NCI-H1930 (cell line): ENCODE measurements at places on chromosomes 3 and 15.

DNA sequence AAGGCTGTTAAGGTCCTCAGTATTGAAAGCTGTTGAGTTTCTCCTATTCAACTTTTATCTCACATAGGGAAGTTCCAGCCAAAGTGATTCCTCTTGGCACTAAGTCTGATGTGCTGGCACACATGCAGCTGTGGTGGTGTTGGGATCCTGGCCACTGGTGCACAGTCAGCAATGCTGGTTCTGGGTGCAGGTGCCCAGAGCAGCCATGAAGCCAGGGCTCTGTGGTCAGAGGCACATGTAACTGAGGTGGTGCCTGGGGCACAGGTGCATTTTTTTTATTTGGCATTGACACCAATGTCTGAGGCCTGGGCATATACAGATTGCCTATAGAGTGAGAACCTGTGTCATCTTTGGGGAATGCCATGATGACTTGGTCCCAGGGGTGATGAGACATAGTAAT lies 271.4 kb downstream of the POLQ start:
- no peak for DNase-seq

DNA sequence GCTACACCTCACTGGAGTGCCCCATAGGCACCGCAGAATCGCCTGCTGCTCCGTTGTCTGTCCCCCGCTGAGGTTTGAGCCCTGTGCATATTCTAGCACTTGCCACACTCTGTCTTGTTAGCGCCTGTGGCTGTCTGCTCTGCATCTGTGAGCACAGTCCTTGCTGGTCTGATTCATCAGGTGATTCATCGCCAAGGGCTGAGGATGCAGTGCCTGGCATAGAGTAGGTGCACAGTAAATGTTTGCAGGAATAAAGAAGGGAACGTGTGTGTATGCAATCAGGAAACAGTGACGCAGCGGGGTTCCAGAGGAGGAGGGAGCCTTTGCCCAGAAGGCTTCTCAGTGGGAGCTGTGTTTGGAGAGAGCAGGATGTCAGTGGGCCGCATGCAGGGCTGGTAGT lies 124.0 kb upstream of the PLXNA1 start:
- DNase-seq, result peak; percentile 48

- peak; percentile 74 for DNase-seq
Measured at GRCh38 chr15:47887241-47887800, 170.0 kb downstream of the SEMA6D start.

DNA sequence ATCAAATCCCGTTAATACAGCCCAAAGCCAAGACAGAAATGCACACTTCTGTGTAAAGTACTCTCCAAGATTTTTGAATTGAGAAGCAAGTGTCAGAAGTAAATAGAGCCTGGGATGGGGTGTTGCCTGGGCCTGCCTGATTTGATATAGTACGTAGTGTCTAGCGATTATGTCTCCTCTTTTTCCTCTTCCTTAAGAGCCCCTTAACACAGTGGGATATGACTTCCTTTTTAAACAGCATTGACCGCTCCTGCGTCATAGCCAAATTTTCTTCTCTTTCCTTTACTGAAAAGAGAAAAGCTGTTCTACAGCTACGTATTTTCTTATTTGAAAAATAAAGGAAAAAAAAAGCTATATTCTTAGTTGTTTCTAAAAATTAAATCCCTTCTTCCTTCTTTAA lies 97.7 kb downstream of the PLCL2 start:
- no peak for DNase-seq

DNA sequence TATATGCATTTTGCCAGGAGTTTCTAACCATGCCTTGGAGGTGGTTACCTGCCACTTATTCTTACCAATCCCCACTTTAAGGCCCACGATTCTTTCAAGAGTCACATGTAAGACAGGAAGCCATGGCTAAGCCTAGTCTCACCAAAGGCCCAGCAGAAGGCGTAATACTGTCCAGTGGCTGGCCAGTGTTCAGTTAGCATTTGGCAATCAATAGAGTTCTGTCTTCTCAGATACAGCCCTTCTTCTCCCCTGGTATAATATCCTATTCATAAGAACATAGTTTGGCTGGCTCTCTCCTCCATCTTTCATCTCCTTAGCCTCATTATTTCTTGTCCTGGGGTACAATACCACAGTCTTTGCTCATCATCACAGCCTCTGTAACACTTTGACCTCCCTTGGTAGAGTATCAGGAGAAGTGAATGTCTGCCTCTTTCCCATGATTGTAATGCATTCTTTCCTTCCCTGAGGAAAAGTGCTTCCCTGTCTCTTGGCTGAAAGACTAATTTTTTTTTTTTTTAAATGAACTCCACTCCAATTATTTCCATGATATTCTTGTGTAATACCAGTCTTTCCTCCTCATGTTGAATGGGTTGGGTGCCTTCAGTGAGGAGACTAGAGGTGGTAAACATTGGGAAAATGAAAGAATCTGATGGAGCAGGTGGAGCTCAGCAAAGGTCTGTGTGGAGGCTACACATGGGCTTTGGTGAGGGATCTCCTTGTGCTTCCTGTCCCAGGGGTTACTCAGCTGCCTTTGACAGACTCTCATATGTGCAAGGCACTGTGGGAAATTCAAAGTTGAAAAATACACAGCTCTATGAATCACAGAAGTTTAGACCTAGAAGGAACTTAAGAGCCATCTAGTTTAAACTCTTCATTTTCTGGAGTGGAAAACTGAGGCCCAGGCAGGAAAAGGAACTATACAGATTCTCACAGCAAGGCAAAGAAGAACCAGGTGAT lies 218.2 kb downstream of the P3H2 start:
- no peak for DNase-seq

GRCh38 chr3:162643245-162643644 lies 1146.6 kb downstream of the OTOL1 start:
- no peak for DNase-seq

- no peak for DNase-seq
Measured at GRCh38 chr3:128324911-128325592, 141.6 kb downstream of the DNAJB8 start.

- no peak for DNase-seq
Measured at GRCh38 chr3:179676081-179676480, 23.2 kb downstream of the USP13 start.

GRCh38 chr15:91926908-91927270 lies 73.4 kb downstream of the SLCO3A1 start:
- DNase-seq, result no peak

DNA sequence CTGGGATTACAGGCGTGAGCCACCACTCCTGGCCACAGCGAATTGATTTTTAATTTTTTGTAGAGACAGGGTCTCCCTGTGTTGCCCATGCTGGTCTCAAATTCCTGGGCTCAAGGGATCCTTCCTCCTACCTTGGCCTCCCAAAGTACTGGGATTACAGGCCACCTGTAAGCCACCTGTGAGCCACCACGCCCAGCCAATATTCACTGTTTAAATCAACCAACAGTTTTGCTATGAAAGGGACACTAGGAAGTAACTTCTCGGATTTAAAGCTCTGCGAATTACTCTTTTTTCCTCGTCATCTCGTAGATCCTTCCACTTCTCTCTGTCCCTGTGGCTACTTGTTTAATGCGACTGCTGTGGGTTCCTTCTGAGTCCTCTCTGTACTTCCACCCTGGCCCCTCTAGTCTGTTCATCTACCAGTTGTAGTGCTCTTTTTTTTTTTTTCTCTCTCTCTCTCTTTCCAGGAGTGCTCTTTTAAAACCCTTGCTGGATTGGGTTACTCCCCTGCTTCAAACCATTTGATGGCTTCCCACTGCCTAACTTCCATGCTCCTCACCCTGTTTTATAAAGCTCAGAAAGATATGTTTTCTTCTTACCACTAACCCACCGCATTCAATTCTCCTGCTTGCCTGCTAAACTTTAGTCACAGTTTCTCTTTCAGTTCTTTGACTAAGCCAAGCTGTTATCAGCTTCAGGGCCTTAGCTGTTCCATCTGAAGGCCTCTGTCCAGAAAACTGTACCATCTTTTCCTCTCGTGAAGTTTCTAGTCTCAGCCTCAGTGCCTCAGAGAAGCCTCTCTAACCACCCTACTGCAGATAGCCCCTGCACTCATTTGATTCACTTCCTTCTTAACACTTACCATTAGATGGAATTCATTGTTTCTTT lies 12.4 kb downstream of the RTF1 start:
- DNase-seq, result no peak

DNA sequence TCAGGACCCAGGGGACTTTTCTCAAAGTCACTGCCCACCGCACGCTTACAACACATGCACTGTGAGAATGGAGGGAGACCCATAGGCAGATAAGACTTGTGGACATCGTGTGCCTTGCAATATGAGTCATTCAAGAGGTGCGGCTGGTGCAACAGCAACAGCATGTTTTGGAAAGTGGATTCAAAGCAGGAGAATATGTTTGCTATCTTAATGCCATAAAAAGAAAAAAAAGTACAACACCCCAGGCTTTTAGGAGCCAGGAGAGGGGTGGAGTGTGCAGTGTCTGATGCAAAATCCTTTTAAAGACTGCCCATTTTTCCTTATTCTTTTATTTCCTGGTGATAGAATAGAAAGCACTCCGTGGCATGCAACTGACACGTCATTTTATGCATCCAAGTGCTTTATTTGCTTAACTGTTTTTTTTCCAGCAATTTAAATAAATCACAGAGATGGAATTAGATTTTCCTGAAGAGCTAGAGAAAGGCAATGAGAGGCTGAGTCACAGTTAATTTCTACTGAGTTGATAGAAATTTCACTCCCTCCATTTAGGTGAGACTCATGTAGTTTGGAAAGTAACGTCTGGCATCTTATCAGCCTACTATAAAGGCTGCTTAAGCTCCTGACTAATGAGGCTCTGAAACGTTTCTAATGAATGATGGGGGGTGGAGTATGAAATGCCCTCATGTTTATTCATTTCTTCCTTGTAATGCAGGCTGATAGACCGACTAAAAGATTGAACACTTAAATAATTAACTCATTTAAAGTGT lies 96.4 kb downstream of the NSUN3 start:
- no peak for DNase-seq

- DNase-seq, result no peak
Measured at GRCh38 chr3:77816366-77816765, 776.5 kb downstream of the ROBO2 start.

GRCh38 chr3:125116311-125117080 lies 60.7 kb upstream of the HEG1 start:
- no peak for DNase-seq

- DNase-seq, result no peak
Measured at GRCh38 chr15:101042320-101042719, 123.2 kb downstream of the LRRK1 start.

- DNase-seq, result no peak
Measured at GRCh38 chr3:6861625-6862000, 698 bp downstream of the GRM7 start.

- no peak for DNase-seq
Measured at GRCh38 chr3:194161131-194162045, 25.4 kb downstream of the HES1 start.

DNA sequence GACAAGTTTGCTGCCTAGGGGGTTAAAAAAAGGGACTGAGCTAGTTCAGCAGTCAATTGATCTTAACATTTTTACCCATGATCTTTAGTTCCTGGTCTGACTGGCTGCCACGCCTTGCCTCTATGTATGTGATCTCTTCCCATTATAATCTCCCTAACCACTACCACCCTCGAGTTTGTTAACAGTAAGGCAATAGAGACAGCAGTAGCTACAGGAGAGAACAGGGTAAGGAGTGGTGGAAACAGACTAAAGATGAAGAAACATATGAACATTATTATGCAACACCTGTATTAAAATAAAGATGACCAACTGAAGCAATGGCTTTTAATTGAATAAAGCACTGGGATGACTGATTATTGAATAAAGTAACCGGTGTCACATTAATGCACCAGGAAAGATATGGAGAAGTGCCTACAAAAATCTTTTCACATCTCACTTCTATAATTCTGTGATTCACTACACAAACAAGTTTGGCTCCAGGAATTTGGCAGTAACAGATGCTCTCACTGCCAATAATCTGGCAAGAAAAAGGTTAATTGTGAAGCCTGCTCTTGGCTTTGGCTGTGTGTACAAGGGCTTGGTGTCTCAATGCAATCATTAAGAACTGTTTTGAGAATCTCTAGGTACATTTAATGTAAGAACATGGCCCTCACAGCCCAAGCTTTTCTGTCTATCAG lies 95.7 kb downstream of the HHLA2 start:
- DNase-seq, result no peak

GRCh38 chr15:83733206-83733605 lies 79.3 kb downstream of the ADAMTSL3 start:
- DNase-seq, result no peak

GRCh38 chr3:130960139-130960795 lies 66.4 kb downstream of the ASTE1 start:
- no peak for DNase-seq

- no peak for DNase-seq
Measured at GRCh38 chr3:49476563-49476962, 6.5 kb downstream of the DAG1 start.

- DNase-seq, result no peak
Measured at GRCh38 chr3:145251311-145251710, 909.7 kb downstream of the PLOD2 start.

DNA sequence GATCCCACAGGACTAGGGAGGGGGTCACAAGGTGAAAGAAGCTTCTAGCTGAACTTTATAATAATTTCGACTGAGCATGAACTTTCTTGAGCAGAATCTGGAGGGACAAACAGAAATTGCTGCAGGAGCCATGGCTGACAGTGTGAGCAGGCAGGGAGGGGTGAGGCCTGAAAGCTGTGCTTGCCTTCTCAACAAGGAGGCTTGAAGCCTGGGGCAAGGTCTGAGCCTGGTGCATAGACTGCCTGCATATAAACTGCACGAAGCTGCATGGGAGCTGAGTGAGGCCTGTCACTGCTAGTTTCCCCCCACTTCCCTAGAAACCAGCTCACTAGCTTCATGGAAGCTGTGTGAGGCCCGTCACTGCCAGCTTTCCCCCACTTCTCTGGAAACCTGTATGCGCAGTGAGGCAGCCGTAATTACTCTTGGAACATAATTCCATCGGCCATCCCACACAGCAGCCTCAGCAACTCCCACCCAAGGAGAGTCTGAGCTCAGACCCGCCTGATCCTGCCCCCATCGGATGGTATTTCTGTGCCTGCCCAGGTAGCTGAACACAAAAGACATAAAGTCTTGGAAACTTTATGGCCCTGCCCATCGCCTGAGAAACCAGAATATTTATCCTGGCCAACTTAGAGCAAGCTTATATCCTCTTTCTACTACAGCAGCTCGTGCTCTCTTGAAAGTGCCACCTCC lies 136.5 kb downstream of the PLCH1 start:
- DNase-seq, result no peak

DNA sequence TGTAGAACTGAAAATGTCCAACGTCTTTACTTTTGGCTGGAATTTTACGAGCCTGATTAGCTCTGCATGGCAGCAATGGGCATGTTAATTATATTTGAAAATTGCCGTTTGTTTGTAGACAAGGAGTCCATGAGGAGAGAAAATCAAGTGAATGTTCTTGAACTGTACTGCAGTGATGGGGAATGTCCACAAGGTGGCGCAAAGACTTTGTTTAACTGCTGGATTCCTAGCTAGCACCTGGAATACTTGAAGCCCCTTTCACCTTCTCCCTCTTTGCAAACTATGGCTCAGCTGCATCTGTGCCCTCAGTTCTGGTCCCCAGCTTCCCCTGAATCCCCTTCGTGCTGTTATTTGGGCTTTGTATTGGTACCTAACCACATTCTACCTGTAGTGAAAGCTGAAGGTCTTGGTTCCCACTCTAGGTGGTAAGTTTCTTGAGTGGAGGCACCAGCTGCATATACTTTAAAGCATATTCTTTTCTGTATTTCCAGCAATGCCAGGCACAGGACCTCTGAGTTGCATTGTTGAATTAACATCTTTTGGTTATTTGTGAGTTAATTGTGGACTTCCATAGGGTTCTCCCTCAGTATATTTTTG lies 25.3 kb downstream of the EXOG start:
- peak; percentile 32 for DNase-seq

- no peak for DNase-seq
Measured at GRCh38 chr3:58494107-58494506, 2.2 kb downstream of the KCTD6 start.
